NCI-H1105 treated with DMSO at 0.1 percent for 48 hours (cell line): ENCODE measurements at places on chromosomes 5 and 9.
A peak's percentile ranks its signal among the peaks of the same experiment; 100 is the strongest.

DNA sequence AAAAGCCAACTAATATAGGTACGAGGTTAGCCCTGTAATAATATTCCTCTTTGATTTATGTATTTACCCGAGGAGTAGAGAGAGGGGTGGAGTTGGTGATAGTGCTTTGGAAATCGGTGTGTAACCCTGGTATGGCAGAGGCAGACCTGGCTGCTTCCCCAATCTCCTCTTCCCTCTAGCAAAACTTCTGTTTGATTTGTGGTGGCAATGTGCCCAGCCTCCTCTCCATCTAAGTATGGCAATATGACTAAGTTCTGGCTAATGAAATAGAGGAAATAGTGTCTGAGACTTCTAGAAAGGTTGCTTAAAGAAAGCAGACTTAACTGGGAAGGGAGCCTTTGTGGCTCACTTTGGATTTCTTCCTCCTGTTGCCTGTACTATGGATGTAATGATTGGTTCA lies 491.1 kb downstream of the ENC1 start:
- DNase-seq, result no peak

DNA sequence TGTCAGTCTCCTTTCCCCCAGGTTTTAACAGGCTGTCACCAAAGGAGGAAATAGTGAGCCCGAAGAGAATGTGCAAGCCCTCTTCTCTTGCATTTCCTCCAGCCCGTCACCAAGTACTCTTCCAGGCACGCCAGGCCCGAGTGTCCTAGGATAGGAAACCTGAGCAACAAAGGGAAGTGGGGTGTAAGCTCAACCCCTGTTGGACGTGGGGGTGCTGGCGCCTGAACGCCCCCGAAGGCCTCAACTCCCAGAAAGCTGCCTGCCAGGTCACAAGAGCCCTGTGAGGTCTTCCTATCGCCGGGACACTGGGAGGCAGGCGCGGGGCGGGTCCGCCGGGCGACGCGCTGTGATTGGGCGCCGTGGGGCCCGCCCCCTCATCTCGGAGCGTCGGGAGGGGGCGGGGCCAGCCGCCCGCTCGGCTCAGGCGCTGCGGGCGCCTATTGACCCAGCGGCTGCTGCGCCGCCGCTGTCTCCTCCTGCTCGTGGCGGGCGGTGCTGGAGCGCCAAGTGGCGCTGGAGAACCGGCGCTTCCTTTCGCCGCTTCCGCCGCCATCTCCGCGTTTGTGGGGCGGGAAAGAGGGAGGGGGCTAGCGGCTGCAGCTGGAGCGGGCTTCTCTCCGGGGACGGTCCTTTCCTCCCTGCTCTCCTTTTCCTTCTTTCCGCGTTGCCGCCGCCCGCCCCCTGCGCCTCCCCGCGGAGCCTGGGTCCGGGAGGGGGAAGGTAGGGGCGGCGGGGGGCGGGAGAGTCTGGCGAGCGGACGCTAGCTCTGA lies 572 bp upstream of the MAN2A1 start:
- DNase-seq, result peak; percentile 59

GRCh38 chr5:35954175-35954574 lies 15.8 kb upstream of the CAPSL start:
- no peak for DNase-seq

DNA sequence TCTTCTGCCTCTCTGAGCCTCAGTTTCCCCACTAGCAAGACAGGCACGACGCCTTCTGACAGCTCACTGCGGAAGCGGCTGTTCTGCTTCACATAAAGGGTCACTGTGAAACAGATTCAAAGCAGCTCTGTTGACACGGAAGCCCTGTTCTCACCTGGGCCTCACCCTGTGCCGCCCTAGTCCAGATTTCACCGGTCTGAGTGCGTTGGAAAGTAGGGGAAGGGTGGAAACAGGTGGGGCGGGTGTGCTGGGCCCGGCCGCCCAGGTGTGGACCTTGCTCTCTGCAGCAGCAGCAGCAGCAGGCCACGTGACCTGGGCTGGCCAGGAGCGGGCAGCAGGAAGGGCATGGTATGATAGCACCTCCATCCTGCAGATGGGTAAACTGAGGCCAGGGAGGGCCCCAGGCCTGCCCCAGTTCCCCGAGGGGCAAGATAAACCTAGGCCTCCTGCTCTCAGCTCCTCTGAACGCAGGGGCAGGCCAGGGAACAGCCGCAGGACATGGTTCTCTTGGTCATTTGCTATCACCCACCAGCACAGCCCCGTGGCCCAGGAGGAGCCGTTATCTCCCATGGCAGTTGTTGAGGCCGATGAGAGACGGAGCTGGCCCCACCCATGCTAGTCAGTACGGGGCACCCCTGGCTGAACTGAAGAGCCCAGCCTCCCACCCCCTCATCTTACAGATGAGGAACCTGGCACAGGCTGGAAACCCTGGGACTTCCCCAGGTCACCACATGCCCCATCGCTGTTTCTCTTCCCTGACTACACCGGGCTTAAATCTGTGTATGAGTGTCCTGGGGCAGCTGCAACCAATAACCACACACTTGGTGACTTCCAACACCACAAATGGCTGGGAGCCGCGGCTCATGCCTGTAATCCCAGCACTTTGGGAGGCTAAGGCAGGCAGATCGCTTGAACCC lies 12.1 kb downstream of the PTGES2 start:
- no peak for DNase-seq

DNA sequence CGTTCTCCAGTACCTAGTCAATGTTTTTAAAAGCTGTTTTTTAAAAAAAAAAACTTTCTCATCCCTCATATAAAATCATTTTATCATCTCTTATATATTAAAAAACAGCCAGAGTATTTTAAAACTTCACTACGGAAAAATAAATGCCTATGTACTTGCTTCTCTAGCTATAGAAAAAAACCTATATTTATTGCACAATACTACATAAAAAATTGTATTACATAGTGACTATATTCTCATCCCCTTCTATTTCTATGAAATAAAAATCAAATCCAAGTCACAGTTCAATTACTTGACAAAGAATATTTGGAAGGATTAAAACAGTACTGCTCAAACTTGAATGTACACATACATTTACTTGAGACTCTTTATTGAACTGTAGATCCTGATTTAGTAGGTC lies 56.7 kb downstream of the RICTOR start:
- DNase-seq, result no peak

GRCh38 chr5:14332746-14333145 lies 189.6 kb downstream of the TRIO start:
- DNase-seq, result no peak

GRCh38 chr5:68744206-68744605 lies 349.6 kb upstream of the SLC30A5 start:
- DNase-seq, result no peak

DNA sequence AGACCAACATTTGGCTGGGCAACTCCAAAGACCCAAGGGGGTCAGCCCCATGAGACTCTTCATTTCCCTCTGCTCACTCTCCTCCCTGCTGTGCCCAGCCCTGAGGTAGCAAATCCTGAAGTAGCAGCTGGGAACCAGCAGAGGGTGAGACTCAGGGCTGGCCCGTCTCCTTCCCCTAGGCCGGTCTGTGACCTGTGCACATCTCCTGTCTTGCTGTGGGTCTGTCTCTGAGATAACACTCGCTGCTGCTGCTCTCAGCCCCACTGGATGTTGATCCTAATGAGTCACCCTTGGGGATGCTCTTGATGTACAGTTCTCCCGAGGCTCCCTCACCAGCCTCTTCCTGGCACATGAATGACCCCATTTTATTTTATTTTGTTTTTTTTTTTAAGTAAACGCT lies 7.3 kb upstream of the OR2V1 start:
- no peak for DNase-seq

GRCh38 chr5:31605920-31606319 lies 33.0 kb upstream of the PDZD2 start:
- DNase-seq, result no peak

DNA sequence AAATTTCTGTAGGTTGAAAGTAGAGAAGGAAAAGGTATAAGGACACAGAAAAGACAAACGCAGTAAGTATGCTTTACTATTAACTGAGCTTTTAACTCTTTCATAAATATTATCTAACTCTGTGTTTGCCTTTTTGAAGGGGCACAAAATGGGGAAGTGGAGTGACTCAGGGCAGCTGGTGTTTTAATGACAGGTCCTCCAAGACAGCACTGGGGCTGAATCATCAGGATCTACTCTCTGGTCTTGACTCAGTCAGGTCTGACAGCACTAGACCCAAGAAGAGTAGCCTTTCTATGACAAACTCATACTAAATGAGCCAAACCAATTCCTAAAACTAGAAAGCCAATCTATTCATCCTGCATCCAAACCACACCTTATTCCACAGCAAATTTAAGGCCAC lies 102.2 kb downstream of the APTX start:
- no peak for DNase-seq

GRCh38 chr9:3346549-3346948 lies 179.3 kb downstream of the RFX3 start:
- no peak for DNase-seq

- no peak for DNase-seq
Observed at GRCh38 chr5:175816348-175816747, 55.0 kb upstream of the CPLX2 start.

DNA sequence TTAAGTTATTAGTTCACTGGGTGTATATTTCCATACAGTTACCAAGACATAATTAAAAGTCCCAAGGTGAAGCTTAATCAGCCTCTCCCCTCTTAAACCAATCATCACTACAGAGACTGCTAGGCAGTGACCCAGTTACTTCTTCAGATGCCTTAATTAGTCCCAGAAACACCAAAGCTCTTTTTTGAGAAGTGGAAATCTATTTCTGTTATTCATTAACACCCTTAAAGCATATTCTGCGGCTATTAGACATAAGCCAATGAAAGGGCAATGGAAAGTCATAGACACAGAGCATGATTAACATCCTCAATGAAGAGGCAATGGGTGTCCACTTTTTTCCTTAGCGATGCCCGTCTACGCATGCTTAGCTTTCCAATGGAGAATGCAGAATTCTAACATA lies 48.3 kb upstream of the DNAH5 start:
- DNase-seq, result no peak

DNA sequence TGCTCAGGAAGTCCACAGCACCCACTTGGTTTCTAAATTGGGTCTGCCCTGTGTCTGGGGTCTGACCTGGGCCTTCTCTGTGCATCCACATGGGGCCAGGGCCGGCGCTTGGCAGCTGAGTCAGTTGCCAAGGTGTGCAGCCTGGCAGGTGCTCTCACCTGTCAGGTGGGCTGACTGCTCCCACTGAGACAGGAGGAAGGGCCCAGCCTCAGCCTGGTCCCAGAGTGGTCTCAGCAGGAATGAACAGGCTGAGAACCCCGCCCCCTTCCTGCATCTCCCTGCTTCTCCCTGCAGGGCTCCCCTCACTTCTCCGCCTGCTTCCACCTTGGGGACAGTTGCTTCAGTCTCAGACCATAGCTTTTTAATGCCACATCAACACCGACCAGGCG lies 60.5 kb downstream of the BARX1 start:
- DNase-seq, result no peak

DNA sequence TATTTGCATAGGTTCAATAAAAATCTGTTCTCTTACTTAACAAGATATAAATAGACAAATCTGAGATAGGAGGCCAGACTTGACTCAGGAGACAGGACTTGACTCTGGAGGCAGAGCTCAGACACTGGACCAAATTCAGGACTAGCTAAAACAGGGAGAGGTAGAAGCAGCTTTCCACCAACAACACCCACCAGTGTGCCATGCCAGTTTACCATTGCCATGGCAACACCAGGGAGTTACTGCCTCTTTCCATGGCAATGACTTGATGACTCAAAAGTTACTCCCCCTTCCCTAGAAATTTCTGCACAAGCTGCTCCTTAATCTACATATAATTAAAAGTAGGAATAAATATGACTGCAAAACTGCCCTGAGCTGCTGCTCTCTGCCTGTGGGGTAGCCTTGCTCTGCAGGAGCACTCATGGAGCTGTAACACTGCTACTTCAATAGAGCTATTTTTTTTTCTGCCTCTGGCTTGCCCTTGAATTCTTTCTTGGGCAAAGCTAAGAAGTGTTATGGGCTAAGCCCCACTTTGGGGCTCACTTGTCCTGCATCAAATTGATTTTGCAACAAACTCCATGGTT lies 473.0 kb downstream of the PLK2 start:
- DNase-seq, result no peak

- DNase-seq, result no peak
Observed at GRCh38 chr5:65055938-65056337, 287.2 kb downstream of the CWC27 start.

- no peak for DNase-seq
Observed at GRCh38 chr5:87120518-87121303, 147.0 kb upstream of the RASA1 start.

GRCh38 chr5:149421834-149422233 lies 42.7 kb upstream of the IL17B start:
- DNase-seq, result no peak

DNA sequence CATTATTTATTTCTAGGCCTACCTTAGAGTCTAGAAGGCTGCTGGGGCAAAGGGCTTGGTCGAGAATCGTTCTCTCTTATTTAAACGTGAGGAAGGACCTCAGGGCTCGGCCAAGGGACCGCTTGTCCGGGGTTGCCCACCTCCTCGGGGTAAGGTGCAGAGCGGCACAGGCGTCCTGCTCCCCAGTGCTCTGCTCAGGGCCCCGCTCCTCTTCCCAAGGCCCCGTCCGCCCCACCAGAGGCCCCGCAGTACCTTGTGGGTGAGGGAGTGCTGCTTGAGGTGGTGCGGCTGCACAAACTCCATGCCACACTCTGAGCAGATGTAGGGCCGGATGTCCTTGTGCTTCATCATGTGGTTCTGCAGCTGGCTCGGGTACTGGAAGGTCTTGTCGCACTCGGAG lies 47.3 kb downstream of the ZNF366 start:
- DNase-seq, result no peak

GRCh38 chr9:83166372-83166771 lies 103.4 kb upstream of the RASEF start:
- DNase-seq, result no peak

GRCh38 chr9:135714242-135715055 lies 12.5 kb downstream of the KCNT1 start:
- no peak for DNase-seq

DNA sequence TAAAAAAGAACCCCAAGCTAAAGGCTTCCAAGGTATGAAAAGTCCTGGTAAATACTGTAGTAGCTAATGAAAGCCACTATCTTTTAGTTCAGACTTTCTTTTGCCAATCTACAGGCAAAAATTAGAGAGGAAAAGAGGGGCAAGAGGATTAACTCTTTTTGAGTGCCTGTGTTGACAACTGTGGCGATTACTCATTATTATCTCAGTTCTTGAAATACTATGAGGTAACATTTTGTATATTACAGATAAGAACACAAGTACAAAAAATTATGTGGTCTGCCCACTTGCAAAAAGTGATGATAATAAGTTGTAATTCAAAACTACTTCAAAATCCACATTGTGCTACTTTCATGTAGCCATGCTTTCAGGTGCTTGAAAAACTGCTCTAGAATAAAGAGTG lies 144.0 kb downstream of the DTWD2 start:
- no peak for DNase-seq

DNA sequence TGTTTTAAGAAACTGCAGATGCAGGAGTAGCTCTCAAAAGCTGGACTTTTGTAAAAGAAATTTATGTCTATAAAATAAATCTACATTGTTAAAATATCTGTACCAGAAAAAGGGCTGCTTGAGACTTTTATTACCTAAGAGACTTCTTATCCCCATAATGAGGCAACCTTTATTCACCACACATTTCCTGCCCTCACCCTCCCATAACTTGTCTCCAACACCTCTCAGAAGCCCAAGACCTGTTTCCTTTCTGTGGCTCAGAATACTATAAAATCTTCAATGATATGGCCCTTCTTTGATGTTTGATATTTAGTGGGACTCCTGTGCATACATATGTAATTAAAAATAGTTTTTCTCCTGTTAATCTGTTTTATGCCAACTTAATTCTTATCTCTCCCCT lies 141.5 kb upstream of the FER start:
- no peak for DNase-seq
